Kidney epithelial cell (primary cell): ENCODE measurements at places on chromosomes 6 and 20.
A peak's percentile ranks its signal among the peaks of the same experiment; 100 is the strongest.

DNA sequence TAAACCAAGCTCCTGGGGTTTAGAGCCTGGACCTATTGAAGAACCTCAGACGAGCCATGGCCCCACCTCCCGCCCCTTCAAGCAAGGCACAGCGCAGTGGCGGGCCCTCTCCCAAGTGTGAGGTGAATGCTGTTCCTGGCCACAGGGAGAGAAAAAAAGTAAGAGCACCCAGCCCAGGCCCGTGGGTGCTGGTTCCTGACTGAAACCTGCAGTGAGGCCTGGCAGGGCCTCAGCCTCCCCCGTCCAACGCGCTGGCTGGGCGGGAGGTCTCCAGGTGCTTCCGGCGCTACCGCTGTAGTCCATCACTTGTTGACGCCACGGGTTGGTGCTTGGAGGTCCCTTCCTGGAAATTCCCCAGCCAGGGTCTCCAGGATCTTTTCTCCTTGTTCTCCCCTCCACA, 5.5 kb upstream of the FAM83C start:
- no peak for DNase-seq

GRCh38 chr6:109194880-109195279, 99.6 kb downstream of the CEP57L1 start:
- DNase-seq: no peak

GRCh38 chr6:27321901-27322300, 9.8 kb upstream of the POM121L2 start:
- DNase-seq: no peak

- no peak for DNase-seq
These were observed 66.1 kb upstream of the SLC22A16 start for GRCh38 chr6:110542311-110543024.

- no peak for DNase-seq
These were observed 152.8 kb downstream of the TMEM200A start for GRCh38 chr6:130518588-130518987.

DNA sequence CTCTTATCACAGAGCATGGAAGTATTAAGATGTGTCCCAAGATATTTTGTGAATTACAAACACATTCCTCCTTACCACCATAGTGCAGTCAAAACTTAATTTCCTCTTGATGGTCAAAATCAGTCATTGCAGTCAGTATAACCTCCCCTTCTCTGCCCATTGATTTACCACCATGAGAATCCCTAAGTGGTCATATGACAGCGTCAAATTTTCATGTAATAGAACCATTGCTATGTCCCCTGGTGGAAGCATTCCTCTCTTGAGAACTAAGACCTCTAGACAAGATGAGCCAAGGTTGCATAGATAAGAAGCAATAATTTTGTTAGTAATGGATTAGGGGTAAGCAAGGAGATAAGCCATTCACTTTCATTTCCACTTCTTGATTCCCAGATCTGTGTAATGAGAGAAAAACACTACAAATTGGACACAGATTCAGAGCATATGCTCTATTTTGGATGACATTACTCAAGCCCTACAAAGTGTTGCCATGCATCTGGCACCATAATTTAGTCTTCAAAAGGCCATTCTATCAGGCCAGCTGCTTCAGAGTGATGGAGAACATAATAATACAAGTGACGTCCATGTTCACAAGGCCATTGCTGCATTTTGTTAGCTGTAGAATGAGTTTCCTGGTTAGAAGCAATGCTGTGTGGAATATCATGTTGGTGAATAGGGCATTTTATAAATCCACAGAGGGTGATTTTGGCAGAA, 49.6 kb upstream of the PDE7B start:
- no peak for DNase-seq

- DNase-seq: no peak
These were observed 3.8 kb downstream of the SLC35B2 start for GRCh38 chr6:44253307-44254101.

DNA sequence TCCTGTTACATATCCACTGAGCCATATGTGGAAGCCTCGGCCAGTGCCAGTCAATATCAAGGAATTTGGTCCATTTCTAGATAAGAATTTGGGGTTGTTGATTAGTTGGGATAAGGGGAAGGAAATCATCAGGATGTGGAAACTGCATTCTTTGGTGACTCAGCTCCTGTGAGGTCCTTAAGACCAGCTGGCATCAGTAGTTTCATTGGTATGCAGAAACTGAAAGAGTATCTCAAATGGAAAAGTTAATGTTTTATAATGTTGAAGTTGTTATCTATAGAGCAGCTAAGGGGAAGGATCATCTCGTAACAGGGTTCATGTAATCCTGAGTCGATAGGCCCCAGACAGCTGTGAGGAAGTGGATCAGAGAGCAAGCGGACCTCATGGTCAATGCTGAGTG, 87.9 kb upstream of the PRND start:
- peak; percentile 12 for DNase-seq

GRCh38 chr6:108655806-108656651, 95.3 kb downstream of the FOXO3 start:
- DNase-seq: no peak

DNA sequence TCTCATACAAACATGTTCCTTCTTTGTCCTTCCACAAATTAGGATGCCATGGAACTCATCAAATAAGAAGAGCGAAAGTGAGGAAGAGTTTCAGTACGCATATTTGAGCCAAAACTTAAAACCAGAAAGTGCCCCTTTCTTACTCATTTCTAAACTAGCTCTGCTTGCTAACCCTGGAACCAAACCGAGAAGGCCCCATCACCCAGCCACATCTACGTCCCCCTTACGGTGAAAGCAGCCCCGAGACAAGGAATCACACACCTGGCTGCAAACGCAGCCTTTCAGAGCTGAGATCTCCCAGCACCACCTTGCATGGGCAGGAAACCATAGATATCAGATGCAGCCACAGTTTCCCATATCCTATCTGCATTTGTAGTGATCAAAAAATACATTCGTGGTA, 28.5 kb downstream of the TRERF1 start:
- DNase-seq: no peak

GRCh38 chr6:164195278-164195941, 780.9 kb downstream of the QKI start:
- DNase-seq: no peak

- no peak for DNase-seq
These were observed 34.4 kb upstream of the CDH22 start for GRCh38 chr20:46342451-46343347.

DNA sequence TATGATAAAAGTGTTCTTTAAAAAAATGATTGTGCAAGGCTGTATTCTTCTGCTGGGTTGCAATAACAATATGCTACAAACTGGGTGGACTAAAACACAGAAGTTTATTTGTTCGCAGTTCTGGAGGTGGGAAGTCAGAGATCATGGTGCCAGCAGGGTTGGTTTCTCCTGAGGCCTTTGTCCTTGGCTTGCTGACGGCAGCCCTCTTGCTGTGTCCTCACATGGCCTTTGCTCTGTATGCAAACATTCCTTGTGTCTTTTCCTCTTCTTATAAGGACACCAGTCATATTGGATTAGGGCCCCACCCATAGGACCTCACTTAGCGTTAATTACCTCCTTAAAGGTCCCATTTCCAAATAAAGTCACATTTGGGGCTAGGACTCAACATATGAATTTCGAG, 220.4 kb downstream of the SAMD5 start:
- no peak for DNase-seq

DNA sequence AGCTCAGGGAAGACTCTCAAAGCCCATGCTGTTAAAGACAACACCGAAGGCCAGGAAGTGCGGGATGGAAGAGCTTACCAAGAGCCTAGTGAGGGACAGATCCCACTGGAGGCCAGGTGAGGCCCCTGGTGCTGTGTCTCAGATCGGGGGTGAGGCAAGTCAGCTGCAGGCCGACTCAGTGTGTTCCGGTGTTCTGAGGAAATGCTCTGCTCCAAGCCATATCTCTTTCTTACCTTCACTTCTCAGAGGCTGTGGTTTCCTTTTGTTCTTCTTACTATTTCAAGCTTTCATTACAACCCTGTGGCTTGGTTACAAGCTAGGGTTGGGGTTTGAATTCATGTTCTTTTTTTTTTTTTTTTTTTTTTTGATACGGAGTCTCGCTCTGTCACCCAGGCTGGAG, 114.3 kb upstream of the ZFP64 start:
- no peak for DNase-seq

- DNase-seq: no peak
These were observed 489.5 kb downstream of the CDH26 start for GRCh38 chr20:60447703-60448102.

GRCh38 chr6:110810896-110811586, 4.2 kb downstream of the CDK19 start:
- no peak for DNase-seq

DNA sequence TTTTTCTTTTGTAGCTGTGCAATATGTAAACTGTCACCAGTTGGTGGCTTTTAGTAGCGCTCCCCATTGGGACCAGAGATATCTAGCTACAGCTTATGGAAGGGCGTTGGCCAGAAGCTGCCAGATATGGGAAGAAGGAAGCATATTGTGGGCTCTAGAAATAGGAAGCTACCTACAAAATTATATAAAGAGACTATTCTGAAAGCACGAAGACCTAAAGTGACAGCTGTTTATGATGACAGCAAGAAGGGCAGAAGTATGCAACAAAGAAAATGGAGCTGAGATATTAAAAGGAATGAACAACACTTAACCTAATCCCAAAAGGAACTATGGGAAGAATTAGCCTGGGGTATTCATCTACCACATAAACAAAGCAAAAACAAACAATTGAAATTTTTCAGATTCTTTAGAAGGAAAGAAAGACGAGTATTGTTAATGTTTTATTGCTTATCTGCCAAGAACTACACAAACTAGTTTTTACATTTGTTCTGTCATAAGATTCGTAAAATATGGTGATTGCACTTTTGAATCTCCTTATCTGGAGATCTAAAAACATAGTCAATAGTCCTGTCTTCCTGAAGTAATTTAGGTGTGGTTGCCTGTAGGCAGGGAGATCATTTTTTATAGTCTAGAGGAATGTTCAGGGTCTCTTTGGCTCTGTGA, 81.6 kb downstream of the NCOA7 start:
- no peak for DNase-seq

- DNase-seq: no peak
These were observed 2.9 kb upstream of the PPDPF start for GRCh38 chr20:63517376-63518309.
